ENCODE measurements at places on chromosomes 11 and 22. TPM values are rescaled to one million over a fixed set of nuclear protein-coding genes. Genes with fewer than 3 reads are reported as not detected.

- H3K36me3 ChIP-seq: peaks cover 49% of the 10 kb centered on the region
- H3K4me3 ChIP-seq: peak overlapping the region; percentile 84
- no peaks in the 10 kb centered on the region for H3K27me3 ChIP-seq
- H3K27ac ChIP-seq: peak overlapping the region; percentile 24
- no peak for DNase-seq
Observed at GRCh38 chr22:39502789-39503409, 809 bp downstream of the MIEF1 start.

APOBEC3F gene
- 2.6 TPM for total RNA-seq

KDM4D gene
- 0.41 TPM for total RNA-seq

BATF2 gene
- total RNA-seq: not detected

All from SJSA1 (cell line).